Hindlimb muscle (tissue), 1 donor: ENCODE measurements at places on chromosomes 1 and 21.

DNA sequence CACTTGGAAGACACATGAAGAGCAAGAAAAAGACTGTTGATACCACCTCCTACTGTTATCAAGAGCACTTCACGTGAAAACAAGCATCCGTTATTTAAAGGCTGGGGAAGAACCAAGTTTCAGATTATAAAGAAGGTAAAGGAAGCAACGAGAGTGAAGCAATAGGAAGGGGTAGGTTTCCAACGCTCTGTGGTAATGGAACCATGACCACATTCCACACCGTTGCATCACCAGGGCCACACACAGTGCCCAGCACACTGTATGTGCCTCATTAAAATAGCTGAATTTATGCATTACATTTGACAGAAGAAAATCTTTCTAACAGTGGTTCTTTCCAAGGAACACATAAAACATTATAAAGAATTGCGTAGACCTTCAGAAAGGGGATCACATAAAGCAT lies 435.8 kb downstream of the MRPL39 start:
- DNase-seq, result no peak

DNA sequence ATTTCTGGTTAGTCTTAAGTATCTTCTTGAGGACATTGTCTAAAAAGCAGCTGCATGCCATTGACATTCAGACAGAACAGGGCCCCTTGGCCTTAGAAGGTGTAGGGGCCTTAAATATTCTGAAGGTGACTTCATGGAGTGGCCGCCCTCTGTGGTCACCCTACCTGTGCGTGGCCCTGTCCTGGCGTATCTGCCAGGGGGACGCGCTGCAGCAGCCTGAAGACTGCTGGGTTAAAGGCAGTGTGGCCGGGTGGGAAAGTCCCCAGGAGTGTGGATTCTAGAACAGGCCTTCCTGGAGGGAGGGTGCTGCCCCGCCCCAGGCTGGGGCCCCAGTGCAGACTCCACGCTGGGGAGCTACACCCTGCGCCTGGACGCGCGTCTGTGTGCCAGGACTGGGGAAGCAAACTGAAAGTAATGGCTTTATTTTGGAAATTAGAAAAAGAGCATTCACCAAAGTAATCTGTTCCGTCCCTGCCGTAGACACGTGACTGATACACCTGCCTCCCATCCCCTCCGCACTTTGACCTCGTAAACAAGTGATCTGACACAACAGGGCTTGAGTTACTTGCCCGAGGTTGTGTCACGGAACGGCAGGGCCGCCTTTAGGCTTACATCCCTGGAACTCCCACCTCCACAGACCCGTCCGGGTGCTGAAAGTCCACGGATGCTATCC lies 1.8 kb downstream of the AGPAT3 start:
- no peak for DNase-seq

- no peak for DNase-seq
These were observed 94.4 kb downstream of the DNM3 start for GRCh38 chr1:171935664-171936063.

DNA sequence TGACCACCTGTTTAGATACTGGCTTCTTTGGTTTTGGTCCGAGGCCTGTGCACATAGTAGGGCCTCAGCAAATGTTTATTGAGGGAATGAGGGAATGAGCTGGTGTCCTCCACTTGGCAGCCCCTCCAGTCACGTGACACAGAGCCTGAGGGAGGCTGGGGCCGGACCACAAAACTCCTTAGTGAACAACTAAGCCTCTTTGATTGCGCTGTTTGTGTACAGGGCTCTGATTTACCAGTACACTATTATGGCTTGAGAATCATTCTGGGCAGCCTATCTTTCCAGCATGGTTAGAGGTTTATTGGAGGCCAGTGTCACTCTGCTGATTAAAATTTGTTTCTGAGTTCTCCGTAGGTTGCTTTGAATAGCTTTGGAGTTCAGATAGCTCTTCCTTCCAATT lies 10.2 kb upstream of the LRRN2 start:
- no peak for DNase-seq

DNA sequence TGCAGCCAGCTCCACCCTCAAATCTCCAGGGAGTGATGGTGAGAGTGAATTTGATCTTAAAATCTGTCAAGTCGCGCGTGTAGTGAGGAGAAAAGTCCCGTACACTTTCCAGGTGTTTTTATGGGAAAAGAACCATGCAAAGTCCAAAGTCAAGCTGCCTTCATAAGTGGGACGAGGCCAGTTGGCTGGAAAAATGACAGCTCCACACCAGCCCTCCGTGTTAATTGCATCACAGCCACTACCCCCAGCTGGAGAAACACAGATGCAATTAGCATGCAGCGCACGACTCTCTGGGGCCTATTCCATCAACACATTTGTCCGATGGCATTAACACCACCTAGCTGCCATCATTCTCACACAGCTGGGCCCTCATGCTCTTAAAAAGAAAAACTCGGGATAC lies 68.4 kb downstream of the KLHDC7A start:
- no peak for DNase-seq

GRCh38 chr1:235009561-235010306 lies 118.9 kb downstream of the TOMM20 start:
- no peak for DNase-seq

DNA sequence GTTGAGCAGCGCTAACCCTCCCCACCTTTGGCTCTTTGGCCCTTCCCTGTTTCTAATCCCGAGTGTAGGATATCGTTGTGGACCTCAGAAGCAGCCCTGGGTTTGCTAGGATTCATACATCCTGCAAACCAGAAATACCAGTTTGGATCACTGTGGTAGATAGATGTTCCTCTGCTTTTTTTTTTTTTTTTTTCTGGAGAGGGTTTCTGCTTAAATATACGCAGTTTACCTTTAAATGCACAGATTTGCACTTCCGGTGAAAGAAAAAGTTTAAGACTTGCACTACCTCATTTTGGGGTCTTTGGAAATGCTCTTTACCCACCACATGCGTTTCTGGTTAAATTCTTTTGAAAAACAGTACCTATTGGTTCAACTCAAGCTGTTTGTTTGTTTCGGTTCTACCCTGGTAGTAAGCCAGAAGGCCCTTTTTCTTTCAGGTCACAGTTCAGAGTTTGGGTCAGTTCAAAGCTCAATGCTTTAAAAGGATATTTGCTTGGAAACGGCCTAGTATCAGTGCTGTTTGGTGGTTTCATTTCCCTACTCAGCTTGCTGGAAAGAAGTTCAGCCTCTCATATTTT lies 908 bp downstream of the DDI2 start:
- peak; percentile 26 for DNase-seq

DNA sequence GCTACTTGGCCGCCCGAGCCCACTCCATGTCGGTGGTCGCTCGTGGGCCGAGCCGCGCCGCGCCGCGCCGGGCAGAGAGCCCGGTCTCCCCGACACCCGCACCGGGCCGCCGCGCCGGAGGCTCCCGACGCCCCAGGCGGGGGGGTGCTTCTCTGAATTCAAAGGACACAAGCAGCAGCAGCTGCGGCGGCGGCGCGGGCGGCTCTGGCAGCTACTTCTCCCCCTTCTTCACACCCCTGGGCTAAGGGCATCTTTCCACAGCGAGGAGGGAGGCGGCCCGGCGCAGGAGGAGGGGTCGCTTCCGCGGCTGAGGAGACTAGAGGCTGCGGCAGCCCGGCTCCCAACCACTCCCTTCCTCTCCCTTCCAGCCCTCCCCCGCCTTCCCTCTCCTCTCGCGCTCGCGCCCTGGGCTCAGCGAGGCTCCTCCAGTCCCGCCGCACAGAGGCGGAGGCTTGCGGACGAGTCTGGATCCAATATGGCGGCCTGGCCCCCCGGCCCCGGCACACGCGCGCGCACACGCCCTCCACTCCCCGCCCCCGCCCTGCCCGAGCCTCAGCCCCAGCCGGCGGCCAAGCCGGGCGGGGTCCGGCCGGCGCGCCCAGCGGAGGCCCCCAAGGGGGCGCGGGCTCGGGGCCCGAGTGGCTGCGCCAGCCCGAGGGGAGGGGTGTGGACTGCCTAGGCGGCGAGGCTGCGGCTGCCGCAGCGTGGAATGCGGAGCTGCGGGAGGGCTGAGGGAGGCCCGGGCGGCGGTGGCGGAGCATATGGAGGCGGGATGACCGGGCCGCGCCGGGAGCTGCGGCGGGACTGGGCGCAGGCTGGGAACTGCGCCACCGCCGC lies at the start of gene CDC42BPA:
Gene CDC42BPA, minus strand, starts transcription at position 477 of the 837 bp plus-strand sequence. CDS start 1,310 bp downstream, outside the sequence.
- peak; percentile 88 for DNase-seq

- no peak for DNase-seq
These were observed 4.2 kb upstream of the C1orf159 start for GRCh38 chr1:1120096-1120495.

GRCh38 chr1:178031856-178032320 lies 62.0 kb upstream of the RASAL2 start:
- peak; percentile 67 for DNase-seq

- DNase-seq, result no peak
These were observed 684 bp downstream of the PPIH start for GRCh38 chr1:42658877-42659337.

- DNase-seq, result no peak
These were observed 56.6 kb downstream of the ATP1B1 start for GRCh38 chr1:169163059-169163458.

DNA sequence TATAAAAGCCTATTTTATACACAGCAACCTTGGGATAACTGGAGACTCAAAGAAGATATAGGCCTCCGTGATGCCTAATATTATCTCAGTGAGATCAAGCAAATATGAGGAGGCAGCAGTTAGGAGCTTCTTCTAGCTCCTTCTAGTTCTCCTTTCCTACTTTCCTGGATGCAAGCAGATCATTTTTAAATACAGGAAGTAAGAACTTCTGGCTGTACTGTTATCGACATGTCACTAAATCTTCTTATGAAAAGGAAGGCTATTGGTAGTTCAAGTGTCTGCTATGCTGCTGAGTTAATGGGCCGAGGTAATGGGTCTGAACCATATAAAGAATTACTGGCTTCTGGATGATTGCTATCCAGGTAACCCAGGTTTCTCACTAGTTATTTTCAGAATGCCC lies 15.9 kb downstream of the HSPA13 start:
- no peak for DNase-seq

GRCh38 chr1:33735624-33736023 lies 128.3 kb upstream of the HMGB4 start:
- DNase-seq, result no peak

GRCh38 chr1:95685081-95685480 lies 451.1 kb downstream of the RWDD3 start:
- DNase-seq, result no peak

DNA sequence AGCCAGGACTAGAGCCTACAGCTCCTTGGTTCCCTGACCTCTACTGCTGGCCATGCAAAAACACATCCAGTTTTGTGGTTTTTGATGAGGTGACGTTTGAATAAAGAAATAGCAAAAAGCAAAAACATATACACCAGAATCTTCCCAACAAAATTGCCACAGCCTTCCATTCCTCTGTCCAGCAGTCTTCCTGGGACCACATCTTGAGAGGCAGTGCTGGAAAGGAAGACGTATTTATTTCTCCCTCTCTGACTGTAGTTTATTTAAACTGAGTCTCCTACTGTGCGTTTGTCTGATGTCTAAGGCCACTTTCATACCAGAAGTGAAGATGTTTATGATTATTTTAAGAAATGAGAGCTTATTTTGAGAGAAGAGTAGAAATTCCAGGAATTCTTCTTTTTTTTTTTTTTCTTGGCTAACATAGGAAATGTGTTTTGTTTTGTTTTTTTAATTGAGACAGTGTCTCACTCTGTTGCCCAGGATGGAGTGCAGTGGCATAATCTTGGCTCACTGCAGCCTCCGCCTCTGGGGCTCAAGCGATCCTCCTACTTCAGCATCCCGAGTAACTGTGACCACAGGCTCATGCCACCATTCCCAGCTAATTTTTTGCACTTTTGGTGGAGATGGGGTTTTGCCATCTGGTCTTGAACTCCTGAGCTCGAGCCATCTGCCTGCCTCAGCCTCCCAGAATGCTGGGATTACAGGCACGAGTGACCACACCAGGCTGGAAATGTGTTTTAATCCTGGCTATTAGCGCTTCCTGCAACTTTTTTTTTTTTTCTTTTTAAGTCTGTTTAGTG lies 118.5 kb downstream of the ITSN1 start:
- DNase-seq, result no peak

- DNase-seq, result no peak
These were observed 166.9 kb upstream of the SYT6 start for GRCh38 chr1:114320586-114320985.

DNA sequence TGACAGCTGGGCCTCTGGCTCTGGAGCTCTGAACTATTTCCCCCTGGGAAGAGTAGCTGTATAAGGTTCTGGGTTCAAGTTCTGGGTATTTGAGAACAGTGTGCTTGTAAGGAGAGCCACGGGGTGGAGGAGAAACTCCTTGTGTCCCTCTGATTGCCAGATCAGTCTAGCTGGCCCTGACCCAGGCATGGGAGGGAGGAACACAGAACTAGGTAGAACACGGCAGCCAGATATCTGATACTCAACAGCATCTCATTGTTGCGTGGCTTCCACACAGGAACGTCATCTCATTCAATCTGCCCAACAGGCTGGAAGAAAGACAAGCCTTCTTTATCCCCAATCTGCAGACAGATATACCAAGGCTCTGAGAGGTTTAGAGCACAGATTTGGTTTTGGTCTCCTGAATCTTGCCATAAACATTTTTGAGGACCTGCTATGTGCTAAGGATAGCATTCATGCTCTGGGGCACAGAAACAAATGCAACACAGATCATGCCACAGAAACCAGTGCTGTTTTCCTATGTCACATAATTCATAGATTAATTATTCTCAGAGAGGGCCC lies 83.8 kb downstream of the PLXNA2 start:
- no peak for DNase-seq

GRCh38 chr1:83769072-83769471 lies 229.9 kb downstream of the TTLL7 start:
- DNase-seq, result no peak

DNA sequence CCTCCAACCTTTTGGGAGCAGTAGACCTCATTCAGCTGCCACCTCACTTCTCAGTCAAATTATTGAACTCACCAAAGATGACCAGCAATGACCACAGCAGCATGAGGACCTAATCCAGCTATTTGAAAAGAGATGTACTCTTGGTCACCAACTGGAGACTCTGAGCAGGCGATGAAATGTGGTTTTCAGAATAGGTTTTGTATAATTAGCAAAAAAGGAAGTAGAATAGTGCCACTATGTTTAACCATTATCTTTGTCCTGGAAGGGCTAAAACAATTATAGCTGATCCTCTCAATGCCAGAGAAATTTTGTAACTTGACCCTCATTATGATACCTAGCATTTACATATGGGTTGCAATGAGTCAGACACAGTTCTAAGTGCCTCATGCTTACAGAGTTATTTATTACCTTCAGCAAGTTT lies at the start of gene FCRL2:
Gene FCRL2, minus strand, starts transcription at position 162 of the 421 bp plus-strand sequence. Its CDS starts 59 bp downstream, at position 103.
- no peak for DNase-seq

- peak; percentile 90 for DNase-seq
These were observed 140.9 kb upstream of the ARHGEF16 start for GRCh38 chr1:3313576-3313950.

- DNase-seq, result no peak
These were observed 871 bp upstream of the ERICH3 start for GRCh38 chr1:74674278-74675048.

- peak; percentile 60 for DNase-seq
These were observed 26.6 kb downstream of the ABCG1 start for GRCh38 chr21:42245331-42246193.
